ENCODE measurements at places on chromosomes 16 and 17.

GRCh38 chr17:71337938-71338337 is 782.9 kb upstream of the SOX9 start:
- DNase-seq, result no peak

DNA sequence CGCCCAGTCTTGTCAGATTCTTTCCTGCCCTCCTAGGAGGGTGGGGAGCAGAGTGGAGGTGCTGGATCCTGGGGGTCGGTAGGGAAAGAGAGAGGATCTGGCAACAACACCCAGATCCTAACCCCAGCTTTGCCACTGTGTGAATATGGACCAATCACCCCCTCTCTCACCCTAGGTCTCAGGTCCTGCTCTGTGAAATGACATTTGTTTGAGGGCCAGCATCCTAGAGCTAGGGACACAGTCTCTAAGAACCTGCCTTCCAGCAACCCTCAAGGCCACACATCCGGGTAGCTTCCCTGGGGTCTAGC is 28.4 kb upstream of the MAP3K14 start:
- no peak for DNase-seq

DNA sequence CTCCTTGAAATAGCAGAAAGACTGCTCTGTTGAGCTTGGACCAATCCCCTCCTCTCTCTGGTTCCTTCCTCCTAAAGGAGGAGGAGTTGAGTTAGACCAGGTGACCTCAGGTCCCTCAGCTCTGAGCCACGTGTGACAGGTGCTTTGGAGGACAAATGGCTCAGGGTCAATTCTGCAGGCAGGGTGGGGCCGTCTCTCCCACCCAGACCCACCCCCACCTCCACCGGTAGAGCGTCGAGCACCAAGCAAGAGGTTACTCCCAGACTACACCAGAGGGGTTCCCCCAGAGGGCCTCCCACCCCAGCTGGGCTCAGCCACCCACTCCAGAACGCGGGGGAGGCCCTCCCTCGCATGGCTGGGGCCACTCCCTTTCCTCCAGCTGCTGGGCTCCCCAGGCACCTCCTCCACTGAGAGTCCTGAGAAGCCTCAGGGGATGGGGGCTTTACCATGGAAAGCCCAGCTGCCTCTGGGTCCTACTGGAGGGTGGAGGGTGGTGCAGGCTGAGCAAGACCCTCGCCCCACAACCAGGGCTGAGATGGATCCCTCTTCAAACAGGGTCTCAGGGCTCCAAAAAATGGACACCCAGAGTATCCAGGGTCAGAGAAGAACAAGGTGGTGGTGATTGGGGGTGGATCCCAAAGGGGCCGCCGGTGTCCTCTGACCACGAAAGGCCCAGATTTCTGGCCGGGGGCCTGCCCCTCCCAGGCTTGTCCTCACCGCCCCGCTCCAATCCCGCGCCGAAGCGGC is 7.6 kb downstream of the MYO1C start:
- peak; percentile 26 for DNase-seq

GRCh38 chr16:83774066-83774465 is 33.7 kb upstream of the HSBP1 start:
- DNase-seq, result no peak

GRCh38 chr17:36627101-36627500 is 25.7 kb downstream of the MRM1 start:
- no peak for DNase-seq

DNA sequence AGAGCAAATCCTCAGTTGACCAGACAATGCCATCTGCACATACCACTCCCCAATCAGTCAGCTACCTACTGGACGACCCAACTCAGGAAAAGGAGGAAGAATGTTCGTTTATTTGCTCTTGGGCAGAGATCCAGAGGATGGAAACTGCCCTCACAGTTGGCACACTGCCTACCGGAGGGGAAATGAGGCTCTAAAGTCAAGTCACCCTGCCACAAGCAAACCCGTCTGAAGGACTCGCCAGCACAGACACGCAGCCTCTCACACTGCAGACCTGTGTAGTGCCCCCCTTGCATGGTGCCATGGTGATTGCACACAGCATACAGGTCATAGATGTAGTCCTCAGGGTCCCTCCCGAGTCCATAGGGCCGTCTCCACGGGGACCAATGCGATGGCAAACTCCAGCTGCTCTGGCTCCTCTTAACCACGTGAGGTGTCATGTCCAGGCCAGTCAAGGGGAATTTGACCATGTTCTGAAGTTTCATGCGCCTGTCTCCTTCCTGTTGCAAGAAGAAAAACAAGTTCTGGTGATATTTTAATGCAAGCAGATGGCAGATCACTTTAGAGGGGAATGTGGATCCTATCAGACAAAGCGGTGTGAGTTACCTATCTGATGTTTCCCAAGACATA is 69.5 kb downstream of the USP31 start:
- DNase-seq, result no peak

DNA sequence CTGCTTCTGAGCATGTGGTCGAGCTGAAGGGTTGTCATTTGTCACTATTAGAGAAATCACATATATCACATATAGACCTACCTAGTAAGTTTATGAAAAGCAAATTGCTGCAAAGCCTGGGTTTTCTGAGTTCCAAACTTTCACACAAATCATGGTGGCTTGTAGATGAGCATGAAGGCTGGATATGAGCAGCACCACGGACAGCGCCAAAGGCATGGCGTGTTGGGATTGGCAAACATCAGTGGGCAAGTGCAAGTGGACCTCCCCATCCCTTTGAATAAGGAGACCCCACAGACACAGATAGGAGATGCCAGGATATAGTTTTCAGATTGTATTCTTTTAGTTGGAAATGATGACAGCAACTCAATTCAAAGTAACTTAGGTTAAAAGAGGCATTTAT is 77.6 kb upstream of the CACNG3 start:
- DNase-seq, result peak; percentile 14

GRCh38 chr17:76969598-76970172 is 101.5 kb downstream of the MGAT5B start:
- DNase-seq, result peak; percentile 28

- DNase-seq, result no peak
Measured at GRCh38 chr17:65389949-65390348, 171.5 kb downstream of the AXIN2 start.

GRCh38 chr16:88936556-88937205 is 40.3 kb downstream of the CBFA2T3 start:
- DNase-seq, result no peak

DNA sequence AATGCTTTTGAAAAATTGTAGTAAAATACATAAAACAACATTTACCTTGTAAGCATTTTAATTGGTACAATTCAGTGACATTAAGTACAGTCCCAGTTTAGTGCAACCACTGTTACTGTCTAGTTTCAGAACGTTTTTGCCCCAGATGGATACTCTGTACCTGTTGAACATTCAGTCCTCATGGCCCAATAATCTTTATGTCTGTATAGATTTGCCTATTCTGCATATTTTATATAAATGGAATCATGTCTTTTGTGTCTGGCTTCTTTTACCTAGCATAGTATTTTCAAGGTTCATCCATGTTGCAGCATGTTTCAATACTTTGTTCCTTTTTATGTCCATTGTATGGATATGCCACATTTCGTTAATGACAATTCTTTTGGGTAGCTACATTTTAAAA is 37.2 kb downstream of the TENT4B start:
- no peak for DNase-seq

- DNase-seq, result peak; percentile 63
Measured at GRCh38 chr16:15427648-15428239, 6.6 kb upstream of the BMERB1 start.

- DNase-seq, result peak; percentile 46
Measured at GRCh38 chr16:31177136-31177535, 2.8 kb upstream of the FUS start.

GRCh38 chr17:80205811-80206210 is 14.3 kb downstream of the SGSH start:
- DNase-seq, result no peak

DNA sequence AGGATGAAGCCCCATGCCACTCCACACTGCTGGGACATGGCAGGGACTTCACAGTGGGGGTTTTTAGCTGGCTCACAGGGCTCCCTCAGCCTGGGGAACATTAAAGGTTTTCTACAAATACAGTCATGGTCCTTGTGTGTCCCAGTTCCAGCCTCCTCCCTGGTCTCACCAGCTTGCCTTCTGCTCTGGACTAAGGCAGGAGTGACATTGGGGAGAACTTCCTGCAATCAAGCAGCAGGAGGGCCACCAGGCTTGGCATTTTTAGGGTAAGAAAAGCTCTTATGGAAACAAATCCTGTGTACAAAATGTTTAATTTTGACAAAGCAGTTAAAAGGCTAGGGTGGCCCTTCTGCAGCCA is 1.9 kb downstream of the PARD6A start:
- DNase-seq, result no peak

GRCh38 chr17:70139449-70139993 is 29.8 kb upstream of the KCNJ2 start:
- no peak for DNase-seq

DNA sequence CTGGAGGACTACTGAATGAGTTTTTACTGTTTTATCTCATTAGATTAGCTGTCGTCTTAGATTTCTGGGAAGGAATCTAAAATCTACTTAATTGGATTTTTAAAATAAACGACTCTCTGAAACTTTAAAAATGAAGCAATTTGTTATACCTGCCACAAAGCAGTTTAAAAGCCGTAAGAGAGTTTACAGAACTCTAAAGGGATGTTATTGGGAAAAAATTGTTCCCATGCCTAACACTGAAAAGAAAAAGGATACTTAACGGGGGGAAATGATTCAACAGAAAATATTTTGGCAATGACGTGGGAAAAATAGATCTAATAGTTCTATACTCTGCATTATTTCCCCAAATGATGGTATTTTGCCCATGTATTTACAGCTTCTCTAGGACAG is 27.0 kb downstream of the ARHGAP17 start:
- no peak for DNase-seq

DNA sequence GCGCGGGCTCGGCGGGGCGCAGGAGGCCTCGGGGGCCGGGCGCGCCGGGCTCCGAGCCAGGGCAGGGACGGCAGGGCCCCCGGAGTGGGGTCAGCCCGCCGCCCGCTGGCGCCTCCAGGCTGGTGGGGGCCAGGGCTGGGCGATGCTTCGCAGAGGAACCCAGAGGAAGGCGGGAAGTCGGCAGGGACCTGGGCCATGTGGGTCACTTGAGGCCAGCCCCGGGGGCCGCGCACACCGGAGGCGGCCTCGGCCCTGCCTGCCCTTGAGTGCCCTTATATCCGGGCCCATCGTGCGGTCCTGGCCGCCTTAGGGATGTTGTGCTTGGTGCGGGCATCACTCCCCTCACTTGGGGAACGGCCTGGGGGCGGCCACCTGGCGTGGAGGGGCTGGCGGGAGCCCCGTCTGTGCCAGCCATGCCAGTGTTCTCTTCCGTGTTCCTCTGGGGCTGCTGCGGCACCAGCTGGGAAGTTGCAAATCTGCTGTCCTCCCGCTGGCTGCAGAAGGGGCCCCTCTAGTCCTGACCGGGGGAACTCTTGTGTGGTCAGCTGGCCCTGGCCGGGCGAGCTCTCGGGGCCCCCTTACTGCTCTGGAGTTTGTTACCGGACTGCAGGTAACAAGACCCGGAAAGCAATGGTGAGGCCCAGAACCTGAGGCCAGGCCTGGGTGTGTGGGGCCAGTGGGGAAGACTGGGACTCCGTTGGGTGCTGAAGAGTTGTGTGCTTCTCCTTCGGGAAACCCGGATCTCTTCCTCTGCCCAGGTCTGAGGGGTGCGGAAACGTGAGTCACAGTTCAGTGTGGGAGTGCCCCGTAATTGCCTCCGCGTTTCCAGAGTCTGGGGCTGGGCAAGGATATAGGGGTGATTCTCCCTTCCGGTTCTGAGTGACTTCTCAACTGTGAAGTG is 849 bp downstream of the CAPN15 start:
- peak; percentile 60 for DNase-seq

GRCh38 chr17:76414334-76415295 is 30.2 kb downstream of the SPHK1 start:
- DNase-seq, result no peak

DNA sequence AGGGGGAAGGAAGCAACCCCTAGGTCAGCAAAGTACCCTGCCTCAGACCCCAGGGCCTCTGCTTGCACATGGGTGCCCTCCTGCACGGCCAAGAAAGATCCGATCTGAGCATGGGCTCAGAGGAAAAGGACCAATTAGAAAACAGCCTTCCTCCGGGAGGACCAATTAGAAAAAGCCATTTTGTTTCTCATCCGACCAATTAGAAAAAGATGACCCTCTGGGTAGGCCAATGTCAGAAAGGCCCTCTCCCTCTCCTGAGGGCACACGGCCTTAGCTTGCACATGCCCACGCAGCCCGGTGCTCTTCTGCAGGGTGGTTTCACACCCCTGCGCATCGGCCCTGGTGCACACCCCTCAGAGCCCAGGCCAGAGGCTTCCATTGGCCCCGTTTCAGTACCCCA is 5.1 kb upstream of the CISD3 start:
- no peak for DNase-seq

GRCh38 chr17:57508671-57509070 is 236.4 kb downstream of the CCDC182 start:
- DNase-seq, result no peak

DNA sequence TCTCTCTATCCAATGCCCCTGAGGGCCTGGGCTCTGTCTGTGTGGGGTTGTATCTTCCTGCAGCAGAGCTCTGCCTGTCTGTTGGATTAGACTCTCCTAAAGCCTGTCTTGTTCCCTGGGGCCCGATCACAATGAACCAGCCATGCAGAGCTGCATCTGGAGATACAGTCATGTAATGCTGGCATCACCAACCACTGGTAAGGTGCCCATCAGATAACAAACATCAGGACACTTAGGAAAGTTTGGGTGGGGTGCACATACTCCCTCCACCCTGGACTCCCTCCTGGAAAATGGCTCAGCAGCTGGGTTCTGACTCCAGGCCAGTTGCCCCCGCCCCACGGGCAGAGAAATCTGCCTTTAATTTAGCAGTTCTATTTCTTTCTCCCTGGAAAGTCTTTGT is 61.3 kb upstream of the BRD7 start:
- no peak for DNase-seq

DNA sequence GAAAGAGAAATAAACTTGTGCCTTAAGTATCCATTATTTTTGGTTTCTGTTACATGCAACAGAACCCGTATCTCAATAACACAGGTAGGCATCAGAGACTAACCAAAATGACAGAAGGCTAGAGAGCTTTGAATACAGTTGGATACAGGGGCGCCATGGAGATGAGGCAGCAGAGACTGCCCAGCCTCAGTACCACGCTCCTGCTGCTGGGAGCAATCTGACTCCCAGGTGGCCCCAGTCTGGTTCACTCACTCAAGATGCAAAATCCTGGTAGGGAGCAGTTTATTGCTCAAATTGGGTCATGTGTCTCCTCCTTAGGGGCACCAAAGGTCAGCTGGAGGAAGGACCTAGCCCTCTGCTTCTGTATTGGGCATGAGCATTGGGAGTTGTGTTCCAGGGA is 218.9 kb downstream of the USP22 start:
- DNase-seq, result no peak

GRCh38 chr17:48860034-48860433 is 29.2 kb downstream of the CALCOCO2 start:
- DNase-seq, result no peak
